Fibroblast of skin of back (primary cell): ENCODE measurements at places on chromosomes 2 and 18.
A peak's percentile ranks its signal among the peaks of the same experiment; 100 is the strongest.

GRCh38 chr2:26723991-26724750 lies 31.6 kb downstream of the KCNK3 start:
- peak; percentile 73 for DNase-seq

GRCh38 chr2:125004106-125004800 lies 979.2 kb downstream of the CNTNAP5 start:
- DNase-seq, result no peak

- DNase-seq, result no peak
Observed at GRCh38 chr2:168392024-168392423, 64.0 kb upstream of the CERS6 start.

DNA sequence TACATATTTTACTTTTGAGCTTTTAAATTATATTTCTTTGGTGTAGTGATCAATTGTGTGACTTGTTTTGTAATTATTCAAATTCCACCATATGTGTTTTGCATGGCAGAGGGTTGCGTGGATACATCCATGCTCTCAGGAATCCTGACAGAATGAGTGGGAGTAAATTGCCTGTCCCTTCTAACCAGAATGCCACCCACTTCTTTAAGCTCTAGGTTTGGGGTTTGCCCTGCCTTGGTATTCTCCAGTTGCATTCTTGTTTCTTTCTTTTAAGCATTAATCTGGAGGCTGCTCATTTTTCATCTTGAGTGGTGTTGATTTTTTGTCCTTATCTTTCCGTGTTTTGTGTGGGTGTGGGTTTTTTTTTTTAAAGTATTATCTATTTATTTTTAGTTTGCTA lies 360.0 kb downstream of the PTPRM start:
- no peak for DNase-seq

DNA sequence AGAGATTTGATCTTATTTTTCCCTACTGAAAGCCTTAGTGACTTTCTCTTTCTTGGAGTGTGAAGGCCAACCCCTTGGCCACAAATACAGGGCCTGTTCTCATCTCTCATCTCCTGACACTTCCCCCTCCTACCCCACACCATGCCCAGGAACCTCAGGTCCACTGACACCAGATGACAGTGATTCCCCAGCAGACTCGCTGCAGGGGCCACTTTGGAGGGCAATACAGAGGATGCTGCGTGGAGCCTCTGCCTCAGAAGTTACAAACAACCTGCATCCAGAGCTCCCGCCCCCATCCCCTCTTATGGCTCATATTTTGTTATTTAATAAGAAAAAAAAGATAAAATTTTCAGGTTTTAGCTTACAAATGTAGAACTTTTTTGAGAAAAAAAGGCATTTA lies 70.1 kb upstream of the LGALSL start:
- no peak for DNase-seq

- peak; percentile 60 for DNase-seq
Observed at GRCh38 chr2:191441496-191442214, 196.5 kb downstream of the MYO1B start.

DNA sequence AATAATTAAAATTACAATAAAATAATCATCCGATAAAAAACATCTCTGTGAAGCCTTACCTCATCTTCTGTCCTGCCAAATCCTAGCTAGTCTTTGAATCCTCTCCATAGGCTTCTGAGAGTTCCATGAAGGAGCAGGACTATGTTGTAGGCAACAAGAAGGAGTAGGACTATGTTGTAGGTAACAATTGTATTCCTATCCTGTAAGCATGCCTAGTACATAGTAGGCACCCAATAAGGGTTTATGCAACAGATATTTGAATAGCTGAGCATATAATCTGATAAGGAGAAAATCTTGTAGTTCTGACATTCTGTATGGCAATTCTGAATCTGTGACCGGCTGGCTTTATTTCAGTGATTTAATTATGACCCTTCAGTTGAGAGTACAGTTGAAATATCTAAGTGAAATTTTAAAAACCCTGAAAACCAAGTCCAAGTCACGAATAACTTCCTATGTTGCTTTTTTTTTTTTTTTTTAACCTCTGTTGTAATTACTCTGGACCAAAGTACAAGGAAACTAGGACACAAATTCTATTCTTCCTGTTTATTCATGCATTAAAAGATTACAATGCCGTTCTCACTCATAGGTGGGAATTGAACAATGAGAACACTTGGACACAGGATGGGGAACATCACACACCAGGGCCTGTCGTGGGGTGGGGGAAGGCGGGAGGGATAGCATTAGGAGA lies 27.8 kb downstream of the VWA3B start:
- no peak for DNase-seq

- DNase-seq, result peak; percentile 59
Observed at GRCh38 chr18:6885992-6886796, 156.7 kb downstream of the ARHGAP28 start.

DNA sequence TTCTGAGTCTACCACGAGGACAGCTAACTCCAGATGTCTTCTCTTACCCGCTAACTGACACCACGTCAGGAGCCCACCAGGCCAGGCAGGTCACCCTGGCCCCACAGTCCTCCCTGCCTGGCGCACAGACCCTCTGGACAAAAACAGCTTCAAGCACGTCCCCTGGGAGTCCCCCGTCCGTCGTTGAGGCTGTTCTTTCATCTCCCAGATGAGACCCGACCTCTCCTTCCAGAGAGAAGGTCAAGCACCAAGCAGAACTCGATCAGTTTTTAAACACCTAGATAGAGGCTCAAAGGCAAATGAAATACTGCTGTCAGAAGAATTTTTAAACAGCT lies 57.8 kb downstream of the PARD6G start:
- DNase-seq, result no peak

GRCh38 chr2:14284244-14284643 lies 348.3 kb upstream of the LRATD1 start:
- DNase-seq, result no peak

DNA sequence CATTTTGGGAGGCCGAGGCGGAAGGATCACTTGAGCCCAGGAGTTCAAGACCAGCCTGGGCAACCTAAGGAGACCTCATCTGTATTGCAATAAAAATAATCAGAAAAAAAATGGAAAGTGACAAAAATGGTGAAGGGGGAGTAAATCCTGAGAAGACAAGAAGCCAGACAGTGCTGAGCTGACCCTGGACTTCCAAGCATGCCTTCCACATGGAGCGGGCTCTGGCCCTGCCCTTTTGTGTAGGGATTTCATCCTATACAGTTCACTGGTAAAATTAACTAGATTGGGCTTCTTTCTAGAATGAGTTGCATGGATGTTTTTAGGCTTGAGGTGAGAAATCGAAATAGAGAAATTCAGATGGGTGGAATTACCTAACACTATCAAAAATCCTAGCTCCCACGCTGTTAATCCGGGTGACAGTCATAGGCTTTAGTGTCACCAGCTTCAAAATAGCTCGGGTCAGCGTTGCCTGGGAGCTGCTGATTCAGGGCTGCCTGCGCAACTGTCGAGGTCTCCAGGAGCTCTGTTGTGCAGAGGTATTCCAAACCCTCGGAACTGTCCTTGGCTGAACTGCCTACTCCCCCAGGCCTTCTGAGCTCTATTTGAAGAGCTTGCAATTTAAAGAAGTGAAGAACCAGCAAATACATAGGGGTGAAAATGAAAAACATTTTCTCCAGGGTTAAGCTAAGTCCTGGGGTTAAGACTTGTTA lies 21.5 kb upstream of the ZNF532 start:
- DNase-seq, result no peak

GRCh38 chr2:152063325-152063924 lies 35.4 kb downstream of the CACNB4 start:
- DNase-seq, result no peak

GRCh38 chr2:169072163-169072925 lies 3.0 kb downstream of the DHRS9 start:
- DNase-seq, result no peak

DNA sequence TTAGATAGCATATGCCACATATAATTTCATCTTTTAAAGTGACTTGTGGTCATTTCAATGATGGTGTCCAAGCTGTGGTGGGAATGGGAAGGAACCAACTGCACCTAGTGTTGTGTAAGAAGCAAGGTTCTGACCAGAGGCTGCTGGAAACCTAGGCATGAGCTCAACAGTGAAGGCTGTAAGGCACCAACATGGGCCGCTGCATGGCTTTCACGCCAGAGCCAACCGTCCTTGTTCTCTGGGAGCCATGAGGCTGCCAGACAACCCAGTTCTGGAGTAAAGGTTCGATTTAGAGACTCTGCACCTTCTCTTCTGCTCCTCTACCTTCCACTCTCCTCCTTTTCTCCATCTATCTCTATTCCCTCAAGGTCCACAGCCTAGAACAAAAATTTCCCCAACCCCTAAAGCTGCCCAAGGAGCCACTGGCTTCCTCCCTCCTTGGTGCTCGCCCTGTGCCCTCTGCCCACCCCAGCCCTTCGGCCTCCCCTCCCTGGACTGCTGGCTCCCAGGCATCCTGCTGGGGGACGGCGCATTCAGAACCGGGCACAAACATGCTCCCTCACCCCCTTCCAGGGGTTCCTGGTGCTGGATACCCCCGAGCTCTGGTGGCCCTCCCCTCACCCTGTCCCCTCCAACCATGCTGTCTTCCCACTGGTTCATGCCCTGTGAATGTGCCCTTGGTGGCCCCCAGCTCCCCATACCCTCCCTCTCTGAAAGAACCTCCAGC lies 305.1 kb downstream of the CELF4 start:
- no peak for DNase-seq

- peak; percentile 44 for DNase-seq
Observed at GRCh38 chr2:5453220-5454050, 238.7 kb upstream of the SOX11 start.

GRCh38 chr2:223980803-223981202 lies 23.5 kb downstream of the MRPL44 start:
- no peak for DNase-seq

- no peak for DNase-seq
Observed at GRCh38 chr18:44917216-44918141, 236.8 kb downstream of the SETBP1 start.

GRCh38 chr2:34193164-34193563 lies 594.1 kb upstream of the FAM98A start:
- DNase-seq, result no peak

GRCh38 chr2:73266061-73266901 lies 18.0 kb downstream of the FBXO41 start:
- DNase-seq, result no peak

DNA sequence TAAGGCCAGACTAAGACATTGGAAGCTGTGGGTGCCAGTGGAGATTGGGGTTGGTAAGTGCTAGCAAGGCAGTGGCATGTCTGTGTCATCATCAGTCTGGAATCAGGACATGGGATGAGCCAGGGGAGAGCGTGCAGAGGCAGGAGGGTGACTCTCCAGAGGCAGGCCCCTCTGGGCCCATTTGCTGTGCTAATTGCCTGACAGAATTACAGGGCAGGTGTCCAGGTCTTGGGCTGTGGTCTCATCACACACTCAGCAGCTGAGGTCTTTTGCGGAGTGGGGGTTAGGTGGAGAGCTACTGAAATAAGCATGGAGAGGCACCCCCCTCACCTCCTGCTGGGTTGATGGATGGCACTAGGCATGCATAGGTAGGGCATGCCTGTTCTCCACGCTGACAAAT lies 57.4 kb downstream of the CELF4 start:
- no peak for DNase-seq

DNA sequence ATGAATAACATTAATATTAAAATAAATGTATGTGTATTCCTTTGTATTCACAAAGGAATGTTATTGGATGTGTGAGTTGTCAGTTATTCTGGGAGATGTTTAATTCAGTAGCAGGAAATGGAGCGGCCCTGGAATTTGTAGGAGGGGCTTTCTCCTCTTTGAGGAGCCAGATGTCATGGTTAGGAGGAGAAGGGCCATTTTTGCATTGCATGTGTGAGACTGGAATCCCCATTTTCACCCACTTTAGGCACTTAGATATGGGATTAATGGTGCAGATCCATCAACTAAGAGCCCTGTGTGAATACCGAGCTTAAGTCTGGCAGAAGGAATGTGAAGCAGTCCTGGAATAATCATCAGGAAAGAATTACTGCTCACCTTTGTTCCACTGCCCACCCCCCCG lies 439.2 kb downstream of the PARD3B start:
- peak; percentile 76 for DNase-seq

DNA sequence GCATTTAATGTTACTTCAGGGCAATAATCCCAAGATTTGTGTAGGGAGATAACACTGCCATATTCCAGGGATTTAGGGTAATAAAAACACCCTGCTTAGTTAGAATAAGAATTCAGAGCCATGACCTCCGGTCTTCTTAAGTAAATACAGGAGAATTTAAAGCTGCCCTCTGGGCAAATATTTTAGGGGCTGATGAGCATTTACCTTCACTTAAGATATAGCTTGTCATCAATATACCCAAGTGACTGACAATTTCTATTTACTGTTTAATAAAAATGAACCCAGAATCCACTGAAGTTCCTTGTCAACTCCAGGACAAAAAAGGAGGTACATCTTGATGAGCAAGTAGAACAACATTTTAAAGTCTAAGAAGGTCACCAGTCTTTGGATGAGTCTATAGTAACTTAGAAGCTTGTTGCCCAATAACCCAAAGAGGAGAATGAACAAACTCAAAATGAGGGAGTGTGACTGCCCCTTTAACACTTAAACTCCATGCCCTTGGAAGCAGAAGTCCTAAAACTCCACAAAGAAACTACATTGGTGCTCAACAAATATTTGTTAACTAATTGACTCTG lies 24.3 kb upstream of the IKZF2 start:
- no peak for DNase-seq

- DNase-seq, result no peak
Observed at GRCh38 chr2:103529798-103530502, 768.1 kb downstream of the TMEM182 start.

DNA sequence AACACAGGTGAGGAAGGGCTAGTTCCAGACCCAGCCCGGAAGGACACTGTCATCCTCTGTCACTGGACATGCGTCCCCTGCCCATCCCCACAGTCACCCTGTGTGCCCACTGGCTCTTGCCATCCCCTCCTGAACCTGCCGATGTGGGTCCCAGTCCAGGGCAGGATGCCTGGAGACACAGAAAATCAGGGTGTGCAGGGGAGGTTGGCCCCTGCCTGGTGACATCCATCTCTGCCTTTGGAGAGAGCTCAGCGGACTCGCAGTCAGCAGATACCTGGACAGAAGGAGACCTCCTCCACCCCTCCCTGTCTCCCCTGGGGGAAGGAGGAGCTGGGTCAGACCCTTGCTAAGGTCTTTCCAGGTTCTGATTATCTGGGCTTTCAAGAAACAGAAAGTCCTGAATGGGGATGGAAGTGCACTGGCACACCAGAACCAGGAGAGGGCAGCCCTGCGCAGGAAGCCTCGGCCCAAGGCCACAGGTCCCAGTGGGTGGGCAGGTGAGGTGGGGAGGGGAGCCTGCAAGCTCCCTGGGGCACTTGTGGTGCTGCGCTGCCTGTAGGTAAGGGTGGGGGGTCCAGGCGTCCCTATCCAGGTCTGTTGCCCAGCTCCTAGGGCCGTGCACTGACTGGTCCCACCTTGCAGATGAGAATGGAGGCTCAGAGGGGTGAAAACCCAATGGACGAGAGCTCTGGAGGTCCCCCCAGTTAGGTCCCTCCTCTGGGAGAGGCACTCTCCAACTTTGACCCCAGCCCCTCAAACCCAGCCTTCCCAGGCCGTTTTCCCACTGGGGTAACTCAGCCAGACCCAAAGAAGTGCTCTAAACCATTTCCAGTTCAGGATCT lies 9.7 kb upstream of the OTOS start:
- peak; percentile 9 for DNase-seq

DNA sequence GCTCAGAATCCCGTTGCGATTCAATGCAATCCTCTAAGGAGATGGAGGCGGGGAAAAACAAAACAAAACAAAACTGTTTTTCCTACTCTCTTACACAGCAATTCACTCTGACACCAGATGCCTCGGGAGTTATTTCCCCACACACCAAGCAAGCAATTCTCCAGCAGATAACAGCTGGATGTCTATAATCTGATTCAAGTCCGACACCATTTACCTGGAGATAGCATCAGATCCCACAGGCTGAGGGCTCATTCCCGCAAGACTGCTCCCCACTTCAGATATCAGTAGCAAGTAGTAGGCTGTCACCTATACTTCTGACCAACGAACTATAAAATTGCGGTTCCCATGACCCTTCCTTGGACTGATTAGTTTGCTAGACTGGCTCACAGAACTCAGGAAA lies 58.7 kb downstream of the DTNB start:
- DNase-seq, result no peak
